ENCODE measurements at places on chromosomes 5 and 9.

- ATAC-seq: no peak
These were observed 74.1 kb downstream of the SLC38A9 start for GRCh38 chr5:55638051-55638450.

- no peak for ATAC-seq
These were observed 470.7 kb upstream of the GRIN3A start for GRCh38 chr9:102209176-102209575.

DNA sequence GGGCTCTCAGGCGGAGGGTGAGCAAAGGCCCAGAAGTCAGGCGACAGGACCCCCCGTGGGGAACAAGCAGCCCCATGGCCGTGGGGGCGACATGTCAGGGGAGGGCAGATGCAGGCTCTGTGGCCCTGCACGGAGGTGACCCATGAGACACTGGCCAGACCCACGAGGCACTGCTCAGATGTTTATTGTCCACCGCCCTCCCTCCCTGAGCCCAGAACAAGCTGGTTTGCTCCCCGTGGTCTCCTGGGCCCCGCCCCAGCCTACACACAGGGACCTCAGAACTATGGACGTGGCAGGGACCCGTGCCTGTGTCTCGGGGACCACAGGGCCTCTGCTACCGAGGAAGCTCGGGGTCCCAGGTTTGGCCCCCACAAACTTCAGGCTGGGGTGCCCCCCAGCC lies 1.9 kb downstream of the FUT7 start:
- no peak for ATAC-seq

- ATAC-seq: no peak
These were observed 109.5 kb downstream of the SNCAIP start for GRCh38 chr5:122421374-122422079.

GRCh38 chr5:28156981-28157380 lies 1118.6 kb upstream of the CDH9 start:
- ATAC-seq: no peak

DNA sequence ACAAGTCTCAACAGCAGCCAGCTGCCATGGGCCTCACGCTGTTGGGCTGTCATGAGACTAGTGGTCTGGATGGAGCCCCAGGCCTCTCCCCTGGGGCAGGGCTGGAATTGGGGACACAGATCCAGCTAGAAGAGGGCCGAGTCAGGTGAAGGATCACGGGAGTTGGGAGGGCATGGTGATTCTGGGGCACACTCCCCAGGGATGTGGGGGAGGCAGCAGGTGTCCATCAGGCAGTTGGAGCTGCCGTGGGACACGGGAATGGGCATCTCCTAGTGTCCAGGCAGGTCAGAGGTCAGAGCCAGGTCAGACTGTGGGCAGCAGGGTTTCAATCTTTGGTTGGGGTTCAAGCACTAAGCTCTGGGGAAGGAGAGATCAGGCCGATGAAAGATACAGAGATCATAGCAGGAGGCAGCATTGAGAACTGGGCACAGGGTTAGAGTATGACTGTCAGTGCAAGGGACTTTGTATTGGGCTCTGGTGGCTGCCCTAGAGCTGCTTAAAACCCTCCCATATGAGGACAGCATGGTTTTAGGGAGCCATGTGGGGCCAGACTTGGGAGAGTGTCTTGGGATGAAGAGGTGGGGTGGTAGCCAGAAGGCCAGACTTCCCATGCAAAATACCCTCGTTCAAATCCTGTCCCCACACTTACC lies 59.2 kb downstream of the ARHGEF37 start:
- no peak for ATAC-seq

- ATAC-seq: no peak
These were observed 83.4 kb downstream of the LPAR1 start for GRCh38 chr9:110954822-110955291.

DNA sequence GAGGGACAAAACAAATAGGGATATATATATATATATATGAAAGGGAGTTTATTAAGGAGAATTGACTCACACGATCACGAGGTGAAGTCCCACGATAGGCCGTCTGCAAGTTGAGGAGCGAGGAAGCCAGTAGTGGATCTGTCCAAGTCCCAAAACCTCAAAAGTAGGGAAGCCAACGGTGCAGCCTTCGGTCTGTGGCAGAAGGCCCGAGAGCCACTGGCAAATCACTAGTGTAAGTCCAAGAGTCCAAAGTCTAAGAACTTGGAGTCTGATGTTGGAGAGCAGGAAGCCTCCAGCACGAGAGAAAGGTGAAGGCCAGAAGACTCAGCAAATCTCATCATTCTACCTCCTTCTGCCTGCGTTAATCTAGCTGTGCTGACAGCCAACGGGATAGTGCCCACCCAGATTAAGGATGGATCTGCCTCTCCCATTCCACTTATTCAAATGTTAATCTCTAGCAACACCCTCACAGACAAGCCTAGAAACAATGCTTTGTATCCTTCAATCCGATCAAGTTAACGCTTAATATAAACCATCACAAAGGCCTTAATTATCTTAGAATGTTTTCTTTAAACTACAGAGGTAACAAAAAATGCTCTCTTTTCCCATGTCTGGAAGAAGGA lies 23.8 kb upstream of the DAB2 start:
- ATAC-seq: no peak

DNA sequence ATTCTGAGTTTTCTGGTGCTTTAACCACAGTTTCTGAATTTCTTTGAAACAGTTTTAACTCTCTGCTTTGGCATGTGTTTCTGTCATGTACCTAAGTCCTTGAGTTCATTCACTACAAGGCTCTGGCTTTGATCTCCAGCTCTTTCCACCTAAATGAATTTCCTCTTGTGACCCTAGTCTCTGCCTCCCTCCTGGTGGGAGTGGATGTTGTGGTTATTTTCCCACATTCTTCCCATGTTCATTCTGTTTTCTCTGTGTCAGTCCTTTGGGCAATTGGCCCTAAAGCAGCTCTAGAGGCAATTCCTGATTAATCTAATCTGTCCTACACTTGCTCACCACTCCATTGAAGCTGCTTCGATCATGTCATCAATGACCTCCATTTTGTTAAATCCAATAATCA lies 28.4 kb upstream of the DPYSL3 start:
- ATAC-seq: no peak

- peak; percentile 83 for ATAC-seq
These were observed at the start of gene SV2C for GRCh38 chr5:76082772-76083554. SV2C (plus strand) TSS chr5:76083383; CDS start chr5:76131751, 48,368 bp downstream.

GRCh38 chr5:72920690-72921502 lies 34.9 kb upstream of the FCHO2 start:
- no peak for ATAC-seq

- ATAC-seq: no peak
These were observed 125.3 kb downstream of the SLC24A2 start for GRCh38 chr9:19663570-19663969.

GRCh38 chr5:41154491-41154890 lies 58.8 kb downstream of the C6 start:
- ATAC-seq: no peak

- no peak for ATAC-seq
These were observed 23.3 kb downstream of the RAD1 start for GRCh38 chr5:34891981-34892380.

DNA sequence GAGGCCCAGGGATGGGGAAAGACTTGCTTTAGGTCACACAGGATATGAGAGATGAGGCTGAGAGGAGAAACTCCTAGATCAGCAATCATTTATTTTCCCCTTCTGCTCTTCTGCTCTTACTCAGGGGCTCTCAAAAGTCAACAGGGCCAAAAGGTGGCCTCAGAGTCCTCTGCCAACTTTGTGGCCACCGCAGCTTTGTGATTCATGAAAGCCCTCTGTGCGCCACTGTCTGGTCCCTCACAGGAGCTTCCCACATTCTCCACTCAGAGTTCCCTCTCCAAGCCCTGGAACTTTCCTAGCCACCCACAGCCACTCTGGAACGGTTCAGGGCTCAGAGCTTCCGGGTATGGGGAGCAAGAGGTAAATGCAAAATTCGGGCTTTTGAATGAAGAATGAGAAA lies 82.4 kb downstream of the COL27A1 start:
- no peak for ATAC-seq

DNA sequence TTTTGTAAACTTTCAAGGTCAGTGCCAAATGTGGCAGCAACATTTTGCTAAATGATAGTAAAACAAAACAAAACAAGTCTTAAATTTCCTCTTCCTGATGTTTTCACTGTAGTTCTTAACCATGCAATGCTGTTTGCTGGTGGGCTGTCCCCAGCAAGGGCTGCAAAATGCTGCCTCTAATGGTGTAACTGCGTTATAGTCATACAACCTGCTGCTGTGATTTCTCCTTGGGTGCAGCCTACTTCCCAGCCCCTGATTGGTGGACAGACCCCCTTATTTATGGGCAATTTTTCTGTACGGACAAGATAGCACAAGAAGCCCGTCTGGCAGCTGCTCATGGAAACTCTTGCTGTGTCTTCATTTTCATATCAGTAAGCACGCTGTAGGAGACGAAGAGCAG lies 26.6 kb upstream of the PIP5K1B start:
- no peak for ATAC-seq

GRCh38 chr5:171957591-171958251 lies 48.7 kb downstream of the FBXW11 start:
- ATAC-seq: peak; percentile 88

GRCh38 chr9:73231203-73231602 lies 79.5 kb downstream of the ANXA1 start:
- peak; percentile 85 for ATAC-seq

DNA sequence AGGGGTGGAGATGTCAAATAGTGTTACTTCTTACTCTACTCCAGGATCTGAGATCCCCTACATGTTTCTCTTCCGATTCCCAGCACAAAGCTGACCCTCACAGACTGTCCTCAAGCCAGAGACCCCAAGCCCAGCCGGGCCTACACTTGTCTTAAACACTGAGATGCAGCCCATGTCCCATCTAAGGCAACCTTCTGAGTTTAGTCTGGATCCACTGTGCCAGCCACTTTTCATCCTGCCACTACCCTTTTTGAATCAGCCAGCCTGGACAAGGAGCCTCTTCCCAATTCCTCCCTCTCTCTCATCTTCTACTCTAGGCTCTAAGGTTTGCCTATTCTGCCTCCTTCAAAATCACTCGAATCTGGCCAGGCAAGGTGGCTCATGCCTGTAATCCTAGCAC lies 6.2 kb upstream of the MYORG start:
- no peak for ATAC-seq

- ATAC-seq: peak; percentile 16
These were observed 181.1 kb upstream of the MEF2C start for GRCh38 chr5:89064054-89064453.

- no peak for ATAC-seq
These were observed 978.2 kb downstream of the CDH9 start for GRCh38 chr5:26060212-26060611.

- ATAC-seq: no peak
These were observed 7.3 kb downstream of the CEP72 start for GRCh38 chr5:619444-619843.

DNA sequence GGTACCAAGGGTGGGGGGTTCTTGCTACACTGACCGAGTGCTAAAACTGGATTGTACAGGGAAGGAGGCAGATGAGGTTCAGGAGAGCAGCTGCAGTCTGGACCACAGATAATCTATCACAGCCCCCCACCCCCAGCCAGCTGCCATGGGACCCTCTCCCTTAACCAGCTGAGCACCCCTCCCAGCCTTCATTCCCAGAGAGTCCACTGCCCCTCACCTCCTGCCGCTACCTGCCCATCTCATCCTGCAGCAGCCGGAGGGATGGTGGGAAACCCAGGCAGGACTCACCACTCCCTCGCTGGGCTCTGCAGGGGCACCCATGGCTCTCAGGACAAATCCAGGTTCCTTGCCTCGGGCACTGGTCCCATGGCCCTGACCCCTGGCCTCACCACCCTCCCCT lies 66.7 kb downstream of the MRPL36 start:
- no peak for ATAC-seq

DNA sequence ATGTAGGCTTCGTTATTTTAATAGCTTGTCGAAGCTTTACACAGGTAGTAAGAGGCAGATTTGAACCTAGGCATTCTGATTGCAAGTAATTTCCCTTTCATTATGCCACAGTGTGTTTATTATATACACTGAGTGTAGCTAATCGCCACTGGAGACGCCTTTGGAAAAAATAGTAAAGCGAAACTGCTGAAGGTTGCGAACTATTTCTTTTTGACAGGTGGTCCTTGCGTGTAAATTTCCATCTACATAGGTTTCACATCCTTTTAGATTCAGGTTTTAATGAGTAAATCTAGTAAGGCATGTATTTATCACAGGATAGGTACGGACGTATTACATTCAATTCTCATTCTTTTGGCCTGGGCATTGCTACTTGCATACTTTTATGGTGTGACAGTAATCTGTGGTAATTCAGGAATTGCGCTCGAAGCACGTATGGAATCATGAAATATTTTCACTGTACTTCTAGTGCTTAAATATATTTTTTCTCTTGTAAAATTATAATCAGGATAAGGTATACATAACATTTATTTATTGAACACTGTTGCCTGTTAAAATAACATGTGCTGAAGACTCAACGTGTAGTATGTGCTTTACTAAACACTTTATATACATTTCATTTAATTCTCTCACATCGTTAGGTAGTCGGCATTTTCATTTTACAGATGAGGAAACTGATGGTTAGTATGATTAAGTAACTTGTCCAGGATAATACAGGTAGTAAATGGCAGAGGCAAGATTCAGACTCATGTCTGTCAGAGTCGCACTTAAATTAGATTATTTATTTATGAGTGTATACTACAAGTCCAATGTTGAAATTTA lies 1.8 kb downstream of the MARCHF6 start:
- peak; percentile 20 for ATAC-seq

- ATAC-seq: no peak
These were observed 33.8 kb upstream of the FYB1 start for GRCh38 chr5:39253196-39253595.

- no peak for ATAC-seq
These were observed 241.5 kb upstream of the PAPPA start for GRCh38 chr9:115912086-115912485.

DNA sequence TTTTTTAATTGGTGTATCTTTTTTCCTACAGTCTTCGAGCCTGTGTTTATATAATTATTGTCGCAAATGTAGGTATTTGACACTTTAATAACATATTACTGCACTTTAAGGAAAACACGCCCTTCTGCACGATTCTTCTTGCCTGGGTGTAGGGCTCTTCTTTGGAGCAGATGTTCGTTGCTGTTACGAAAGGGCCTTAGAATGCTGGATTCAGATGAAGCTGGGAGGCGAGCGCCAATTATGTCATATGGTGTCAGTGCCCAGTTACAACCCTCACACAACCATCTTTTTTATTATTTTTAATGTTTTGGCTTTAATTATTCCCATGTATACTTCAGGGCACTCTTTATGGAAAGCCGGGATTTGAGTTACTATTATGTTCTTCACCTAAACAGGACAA lies 553.0 kb downstream of the EBF1 start:
- no peak for ATAC-seq

Measured in activated T-helper 17 cell treated with anti-CD3 and anti-CD28 coated beads, Interleukin-2, amount 50 U/mL, for 72 hours (primary cell).